Fibroblast of lung (primary cell): ENCODE measurements at places on chromosomes 6 and 20. TPM values are rescaled to one million over a fixed set of nuclear protein-coding genes. Genes with fewer than 3 reads are reported as not detected.

DNA sequence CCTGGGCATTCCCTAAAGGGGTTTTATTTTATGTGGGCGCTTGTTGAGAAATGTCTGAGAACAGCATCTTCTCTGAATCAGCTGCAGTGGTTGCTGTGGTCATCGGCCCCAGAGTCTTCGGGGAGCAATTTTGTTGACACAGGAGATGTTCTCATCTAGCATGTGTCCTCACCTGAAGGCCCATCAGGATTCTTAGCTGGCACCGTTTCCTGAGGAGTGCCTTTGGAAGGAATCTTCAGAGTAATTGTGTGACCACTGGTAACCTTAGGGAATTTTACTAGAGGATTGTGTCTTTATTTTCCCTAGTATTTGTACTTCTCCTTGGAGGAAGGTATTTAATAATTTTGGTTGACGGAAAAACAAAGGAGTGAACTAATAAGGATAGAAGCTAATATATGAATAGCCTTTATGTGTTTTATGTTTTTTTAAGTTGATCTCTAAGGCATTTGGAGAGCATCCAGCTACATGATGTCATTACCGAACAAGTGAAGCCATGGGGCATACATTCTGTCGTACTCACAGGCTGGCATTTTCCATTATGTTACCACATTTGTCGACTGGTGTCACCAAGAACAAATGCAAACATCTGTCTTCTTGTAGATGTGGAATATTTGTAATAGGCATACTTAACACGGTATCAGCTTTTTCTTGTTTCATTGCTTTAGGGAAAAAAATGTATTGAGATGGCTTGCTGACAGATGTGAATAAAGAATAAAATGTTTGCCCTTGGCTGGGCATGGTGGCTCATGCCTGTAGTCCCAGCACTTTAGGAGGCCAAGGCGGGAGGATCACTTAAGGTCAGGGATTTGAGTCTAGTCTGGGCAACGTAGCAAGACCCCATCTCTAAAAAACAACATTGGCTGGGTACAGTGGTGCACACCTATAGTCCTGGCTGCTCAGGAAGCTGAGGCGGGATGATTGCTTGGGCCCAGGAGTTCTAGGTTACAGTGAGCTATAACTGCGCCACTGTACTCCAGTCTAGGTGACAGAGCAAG lies 41.9 kb downstream of the TULP4 start:
- peak; percentile 64 for DNase-seq

GRCh38 chr6:137804637-137805036 lies 62.4 kb upstream of the TNFAIP3 start:
- DNase-seq = peak; percentile 79

DNA sequence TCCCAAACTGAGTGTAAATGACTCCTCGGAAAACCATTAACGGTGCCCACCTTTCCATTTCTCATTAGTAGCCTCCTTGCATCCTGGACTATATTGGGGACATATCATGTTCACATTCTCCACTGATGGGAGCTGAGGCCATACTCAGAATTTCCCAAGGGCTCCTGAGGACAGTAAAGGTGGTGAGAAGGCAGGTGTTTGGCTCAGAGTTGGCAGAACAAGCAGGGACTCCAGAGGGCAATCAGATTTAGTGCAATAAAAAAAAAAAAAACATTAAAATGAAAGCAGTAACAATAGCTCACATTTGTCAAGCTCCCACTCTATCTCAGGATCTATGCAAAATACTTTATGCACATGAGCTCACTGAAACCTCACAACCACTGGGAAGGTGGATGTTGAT lies 401.4 kb downstream of the MAFB start:
- DNase-seq = no peak

DEFB118 gene
- not detected in 2 replicates for total RNA-seq
